ENCODE measurements at places on chromosomes 11 and 22. TPM values are rescaled to one million over a fixed set of nuclear protein-coding genes. Genes with fewer than 3 reads are reported as not detected.

NAA40 gene
- 11.3 TPM for total RNA-seq

RNF169 gene
- total RNA-seq, result 10.0 TPM

VWCE gene
- 2.2 TPM for total RNA-seq

YAP1 gene
- total RNA-seq, result 96.9 TPM

EML3 gene
- total RNA-seq, result 40.0 TPM

TRIM49 gene
- not detected for total RNA-seq

SPINDOC gene
- 29.2 TPM for total RNA-seq

UBQLN3 gene
- total RNA-seq, result not detected

OR8D2 gene
- not detected for total RNA-seq

SMTNL1 gene
- not detected for total RNA-seq

KRTAP5-7 gene
- not detected for total RNA-seq

SCGB1D2 gene
- not detected for total RNA-seq

BBOX1 gene
- total RNA-seq, result not detected

CRYBB2 gene
- not detected for total RNA-seq

BRSK2 gene
- 0.09 TPM for total RNA-seq

AIFM3 gene
- 1.1 TPM for total RNA-seq

OR10A2 gene
- total RNA-seq, result not detected

CARD18 gene
- not detected for total RNA-seq

HOATZ gene
- total RNA-seq, result not detected

CLMP gene
- 81.6 TPM for total RNA-seq

HSPB2 gene
- total RNA-seq, result 1.2 TPM

FZD4 gene
- 21.4 TPM for total RNA-seq

GRIA4 gene
- total RNA-seq, result not detected

CRYAB gene
- total RNA-seq, result 88.3 TPM

HBG2 gene
- total RNA-seq, result not detected

APLNR gene
- 3.4 TPM for total RNA-seq

XPNPEP3 gene
- 10.0 TPM for total RNA-seq

UCP2 gene
- 3.8 TPM for total RNA-seq

KRTAP5-10 gene
- not detected for total RNA-seq

SLC35E4 gene
- total RNA-seq, result 8.4 TPM

POTEH gene
- total RNA-seq, result not detected

GGTLC3 gene
- not detected for total RNA-seq

ACTN3 gene
- total RNA-seq, result under 0.01 TPM

HTR3A gene
- total RNA-seq, result not detected

OR8G1 gene
- not detected for total RNA-seq

SLC22A6 gene
- not detected for total RNA-seq

MMP7 gene
- not detected for total RNA-seq

HBG1 gene
- not detected for total RNA-seq

CLCF1 gene
- total RNA-seq, result 12.0 TPM

DDIAS gene
- total RNA-seq, result 0.51 TPM

OR8D1 gene
- total RNA-seq, result not detected

THYN1 gene
- total RNA-seq, result 45.9 TPM

LGALS1 gene
- total RNA-seq, result 4,461 TPM
